ENCODE measurements at places on chromosomes 7 and 10.

GRCh38 chr7:156764016-156764669 lies 123.6 kb downstream of the RNF32 start:
- peak; percentile 78 for DNase-seq

DNA sequence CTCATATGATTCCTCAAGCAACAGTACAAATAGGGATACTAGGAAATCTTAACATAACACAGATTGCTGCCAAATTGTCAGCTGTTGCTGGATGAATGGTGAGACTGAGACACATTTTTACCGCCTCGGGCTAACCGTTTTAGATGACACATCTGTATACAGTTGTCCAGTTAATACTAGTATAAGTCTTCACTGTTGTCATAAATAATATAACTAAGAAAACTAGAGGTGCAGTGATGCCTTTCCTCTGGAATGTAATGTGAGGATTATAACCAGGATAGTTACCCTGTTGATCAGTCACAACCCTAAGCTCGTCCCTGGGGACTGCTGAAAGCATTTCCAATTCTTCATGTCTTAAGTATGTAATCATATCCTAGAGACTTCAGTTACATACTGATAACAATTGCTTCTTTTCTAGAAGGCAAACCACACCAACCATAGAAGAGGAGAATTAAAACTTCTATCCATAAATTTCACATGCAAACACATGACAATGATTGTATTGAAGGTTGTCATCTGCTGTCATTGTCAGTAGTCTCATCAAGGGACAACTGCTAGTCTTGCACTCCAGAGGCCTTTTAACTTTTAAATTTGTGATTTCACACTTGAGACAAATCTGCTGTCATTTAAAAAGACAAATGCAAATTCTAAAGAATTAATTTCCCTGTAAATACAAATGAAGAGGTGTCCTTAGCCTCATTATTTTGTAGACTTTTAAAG lies 100.4 kb upstream of the SEMA3D start:
- DNase-seq: no peak

DNA sequence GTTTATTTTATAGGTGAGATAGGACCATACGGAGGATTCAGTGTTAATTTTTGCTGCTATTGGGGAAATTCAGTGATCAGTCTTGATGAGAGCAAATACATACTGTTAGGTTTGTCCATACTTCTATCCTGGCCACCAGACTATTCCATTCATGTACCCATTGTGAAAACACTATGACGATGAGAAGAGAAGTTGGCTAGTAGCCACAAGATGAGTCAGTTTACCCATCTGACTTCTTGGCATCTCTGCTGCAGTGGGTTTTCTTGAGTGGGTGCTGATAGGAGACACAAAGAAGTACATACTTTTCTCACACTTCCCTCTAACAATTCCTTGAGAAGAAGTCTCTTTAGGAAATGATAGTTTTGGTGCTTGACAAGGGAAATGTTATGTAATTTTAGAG lies 133.1 kb downstream of the TFPI2 start:
- DNase-seq: no peak

GRCh38 chr7:151659219-151659618 lies 139.5 kb upstream of the RHEB start:
- DNase-seq: no peak

DNA sequence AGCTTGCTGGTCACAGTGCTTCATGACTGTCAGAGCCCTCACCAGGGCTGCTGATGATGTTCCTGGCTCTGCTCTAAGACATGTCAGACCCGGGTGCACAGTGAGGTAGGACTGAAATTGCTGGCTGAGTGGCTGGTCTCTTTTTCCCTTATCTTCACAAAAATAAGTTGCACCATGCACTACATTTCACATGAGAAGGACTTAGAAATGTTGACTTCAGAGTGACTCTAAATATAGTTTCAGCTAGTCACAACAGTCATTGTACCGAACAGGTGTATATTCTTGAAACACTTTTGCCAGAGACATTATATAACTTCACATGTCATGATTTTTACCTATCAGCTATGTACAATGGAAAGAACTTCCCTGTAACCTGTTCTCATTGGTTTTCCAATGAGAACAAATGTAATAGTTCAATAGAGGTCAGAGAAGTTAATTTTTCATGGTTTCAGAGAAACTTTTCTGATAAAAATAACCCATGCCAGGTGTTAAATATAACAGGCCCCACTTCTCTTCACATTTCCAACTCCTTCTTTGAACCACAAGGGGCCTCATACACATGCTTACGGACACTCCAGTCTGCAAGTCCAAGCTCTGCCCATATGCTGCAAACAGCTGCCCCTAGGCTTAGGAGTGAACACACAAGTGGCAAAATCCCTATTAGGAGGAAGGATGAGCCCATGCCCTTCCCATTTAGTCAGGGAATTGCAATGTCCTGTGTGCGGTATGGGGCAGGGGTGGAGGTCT lies 115.6 kb downstream of the CDK6 start:
- DNase-seq: no peak
